Mesothelial cell of epicardium (in vitro differentiated cells): ENCODE measurements at places on chromosomes 11 and 22. TPM values are rescaled to one million over a fixed set of nuclear protein-coding genes. Genes with fewer than 3 reads are reported as not detected.

IRAG1 gene
- total RNA-seq, result 13.1 to 13.8 TPM (median 13.6 TPM) in 3 replicates

GTSE1 gene
- total RNA-seq, result 15.3 to 18.7 TPM (median 16.7 TPM) in 3 replicates

DNA sequence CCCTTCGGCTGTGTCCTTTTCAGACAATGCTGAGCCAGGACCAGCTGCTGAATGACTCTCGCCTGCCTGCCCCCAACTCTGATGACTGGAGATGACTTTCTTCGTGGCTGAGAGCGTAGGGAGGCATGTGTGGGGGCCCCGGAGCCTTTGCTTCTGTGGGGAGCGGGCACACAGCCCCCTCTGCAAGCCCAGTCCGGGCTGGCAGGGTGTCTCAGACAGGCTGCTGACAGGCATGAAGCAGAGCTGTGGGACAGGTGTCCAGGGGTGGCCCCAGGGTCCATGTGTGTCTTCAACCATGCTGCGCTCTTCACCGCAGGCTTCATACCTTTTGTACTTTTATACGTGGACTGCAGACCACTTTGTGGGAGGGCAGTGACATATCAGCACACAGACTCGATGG lies 16.6 kb downstream of the CYB5R2 start:
- peaks cover 6% of the 10 kb centered on the region for H3K4me1 ChIP-seq
- peak overlapping the region; percentile 9 for H3K27ac ChIP-seq
- H3K4me3 ChIP-seq, result no peak overlapping the region
- H3K36me3 ChIP-seq, result peaks cover 27% of the 10 kb centered on the region

DNA sequence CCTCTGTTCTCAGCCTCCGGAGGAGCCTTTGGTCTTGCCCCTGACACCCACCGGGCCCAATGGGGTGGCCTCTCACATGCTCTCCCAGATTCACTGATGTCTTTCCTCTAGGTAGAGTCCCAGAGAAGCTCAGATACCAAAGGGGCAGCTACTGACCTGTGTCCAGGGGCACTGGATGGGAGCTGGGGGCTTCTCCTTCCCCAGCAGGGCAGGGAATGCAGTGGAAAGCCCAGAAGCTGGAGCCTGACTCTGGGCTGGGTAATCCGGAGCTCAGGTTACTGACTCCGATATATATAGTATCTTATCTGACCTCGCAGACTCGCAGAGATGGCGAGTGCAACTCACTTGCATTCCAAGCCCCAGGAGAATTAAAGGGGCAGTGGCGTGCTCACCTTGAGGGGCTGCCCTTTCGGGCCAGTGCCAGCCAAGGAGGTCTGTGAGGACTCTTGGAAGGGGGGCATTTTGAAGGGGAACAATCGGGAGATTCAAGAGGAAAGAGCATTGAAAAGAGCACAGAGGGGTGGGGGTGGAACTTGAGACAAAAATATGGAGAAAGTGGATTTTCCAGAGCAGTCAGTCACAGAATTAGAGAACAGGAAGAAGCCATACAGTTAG lies 2.5 kb downstream of the USP2 start:
- peaks cover 41% of the 10 kb centered on the region for H3K4me1 ChIP-seq
- peak overlapping the region; percentile 92 for H3K27ac ChIP-seq

DNA sequence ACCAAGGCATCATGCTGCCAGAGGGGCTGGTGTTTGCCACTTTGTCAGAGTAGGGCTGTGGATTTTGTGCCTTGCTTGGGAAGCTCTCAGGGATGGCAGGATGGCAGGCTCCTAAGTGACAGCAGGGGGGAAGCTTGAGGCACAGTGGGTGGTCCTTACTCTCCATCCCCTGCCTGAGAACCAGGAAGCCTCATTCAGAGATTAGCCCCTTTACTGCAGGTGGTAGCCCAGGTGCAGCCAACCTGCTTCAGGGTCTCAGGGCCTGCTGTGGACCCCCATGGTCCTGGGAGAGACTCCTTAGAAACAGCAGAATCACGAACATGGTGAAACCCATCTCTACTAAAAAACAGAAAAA lies 8.9 kb upstream of the ST3GAL4 start:
- no peak for DNase-seq
- peak overlapping the region; percentile 91 for H3K27ac ChIP-seq
- peaks cover 38% of the 10 kb centered on the region for H3K4me1 ChIP-seq
- peaks cover 18% of the 10 kb centered on the region for H3K36me3 ChIP-seq
- H3K4me3 ChIP-seq, result no peak overlapping the region
